ENCODE measurements at places on chromosomes 12 and 14.

DNA sequence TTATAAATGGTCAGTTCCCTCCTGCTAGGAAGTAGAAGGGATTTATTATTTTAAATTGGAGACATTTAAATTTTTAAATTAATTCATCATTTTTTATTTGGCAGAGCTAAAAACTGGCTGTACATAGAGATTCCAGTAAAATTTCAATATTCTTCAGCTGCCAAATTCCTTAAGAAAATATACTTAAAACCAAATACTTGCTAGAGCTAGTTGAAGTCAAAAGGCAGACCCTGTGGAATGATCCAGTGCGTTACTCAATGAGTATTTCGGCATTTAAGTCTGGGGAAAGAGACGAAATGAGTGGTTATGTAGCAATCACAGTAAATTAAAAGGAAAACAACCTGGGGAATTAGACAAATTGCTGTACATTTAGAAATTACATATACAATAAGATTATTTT is 1104.7 kb downstream of the SLC6A15 start:
- no peak for DNase-seq

DNA sequence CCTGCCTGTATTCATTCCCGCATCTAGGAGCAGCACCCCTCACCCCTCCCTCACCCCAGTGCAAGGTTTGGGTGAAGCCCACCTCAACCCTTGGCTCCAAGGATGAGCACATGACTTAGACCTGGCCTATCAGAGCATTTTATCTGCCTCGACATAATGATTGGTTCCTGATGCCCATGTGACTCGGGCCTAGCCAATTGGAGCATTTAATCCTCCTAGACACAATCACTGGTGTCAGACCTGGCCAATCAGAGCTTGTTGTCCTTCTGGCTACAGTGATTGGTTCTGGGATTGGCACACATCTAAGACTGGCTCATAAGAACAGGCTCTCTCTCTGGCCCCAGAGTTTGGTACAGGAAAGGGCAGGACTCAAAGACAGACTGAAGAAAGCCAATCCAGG is 73.1 kb upstream of the MYL2 start:
- no peak for DNase-seq

DNA sequence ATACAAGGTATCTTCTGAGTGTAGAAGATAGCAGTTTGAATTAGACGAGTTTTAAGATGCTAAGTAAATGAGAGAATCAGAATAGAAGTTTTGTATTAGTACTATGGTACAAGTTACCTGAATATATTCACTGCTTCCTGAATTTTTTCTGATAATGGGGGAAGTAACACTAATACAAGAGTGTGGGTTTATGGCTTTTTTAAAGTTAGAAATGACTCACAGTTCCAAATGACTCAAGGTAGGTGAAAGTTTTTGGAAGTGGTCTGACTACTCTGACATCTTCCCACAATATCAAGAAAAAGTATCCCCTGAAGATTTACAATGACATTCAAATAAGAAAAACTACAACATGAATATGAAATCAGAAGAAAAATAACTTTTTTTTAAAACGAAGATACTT is 123.7 kb upstream of the GARIN6 start:
- no peak for DNase-seq

DNA sequence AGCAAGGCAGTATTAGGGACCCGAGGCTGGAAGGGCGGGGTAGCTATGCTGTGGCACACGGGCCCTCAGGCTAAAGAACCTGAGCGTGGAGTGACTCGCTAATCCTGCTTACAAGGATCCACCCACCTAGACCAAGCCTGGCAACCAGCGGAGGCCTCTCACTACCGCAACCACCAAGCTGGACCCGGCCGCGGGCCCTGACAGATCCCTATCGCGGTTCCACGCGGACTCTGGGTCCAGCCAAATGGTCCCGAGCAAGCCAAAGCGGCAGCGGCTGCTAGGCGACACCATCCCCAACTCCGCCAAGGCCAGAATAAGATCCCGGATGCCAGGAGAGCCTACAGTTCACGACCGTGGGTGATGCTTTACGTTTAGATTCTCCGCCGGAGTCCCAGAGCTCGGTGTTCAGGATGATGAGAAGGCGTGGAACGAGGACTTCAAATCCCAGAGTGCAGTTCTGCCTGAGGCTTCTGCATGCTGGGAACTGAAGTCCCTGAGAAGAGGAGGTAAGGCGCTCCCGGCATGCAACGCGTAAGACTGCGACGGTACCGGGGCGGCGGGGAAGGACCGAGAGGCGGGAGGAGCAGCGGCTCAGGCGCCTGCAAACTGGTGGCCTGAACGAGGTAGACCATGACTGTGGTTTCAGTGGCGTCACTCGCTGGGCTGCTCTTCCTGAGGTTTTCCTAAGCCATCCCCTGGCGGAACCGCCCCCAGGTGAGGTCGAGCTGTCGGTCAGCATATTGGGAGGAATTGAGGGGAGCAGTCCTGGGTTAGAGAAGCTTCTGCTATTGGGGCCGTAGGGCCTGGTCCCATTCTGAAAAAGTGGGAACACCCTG is at the start of the genes CEP290 and TMTC3:
CEP290 (minus strand) TSS at position 315 of the 836 bp plus-strand sequence. CDS start 781 bp downstream, outside the sequence.
TMTC3 (plus strand) TSS at position 534 of the 836 bp plus-strand sequence. CDS start 6,009 bp downstream, outside the sequence.
- peak; percentile 76 for DNase-seq

DNA sequence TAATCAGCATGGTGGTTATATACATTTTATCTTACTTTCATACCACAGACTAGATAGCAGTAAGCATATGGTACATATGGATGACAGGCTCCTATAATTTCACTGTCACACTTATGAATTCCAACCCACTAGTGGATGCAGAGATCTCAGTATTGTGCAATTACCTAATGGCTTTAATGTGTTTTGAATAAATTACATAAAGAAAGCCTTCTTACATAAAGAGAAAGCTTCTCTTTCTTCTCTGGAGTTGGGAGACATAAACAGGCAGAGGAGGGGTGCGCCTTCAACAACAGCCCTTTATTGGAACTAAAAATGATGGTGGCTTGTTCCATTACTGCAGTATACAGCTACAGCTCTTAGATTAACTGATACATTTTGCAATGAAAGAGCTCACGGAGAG is 52.6 kb downstream of the SAV1 start:
- DNase-seq, result no peak

GRCh38 chr12:26116829-26117715 is 7.8 kb downstream of the BHLHE41 start:
- no peak for DNase-seq

DNA sequence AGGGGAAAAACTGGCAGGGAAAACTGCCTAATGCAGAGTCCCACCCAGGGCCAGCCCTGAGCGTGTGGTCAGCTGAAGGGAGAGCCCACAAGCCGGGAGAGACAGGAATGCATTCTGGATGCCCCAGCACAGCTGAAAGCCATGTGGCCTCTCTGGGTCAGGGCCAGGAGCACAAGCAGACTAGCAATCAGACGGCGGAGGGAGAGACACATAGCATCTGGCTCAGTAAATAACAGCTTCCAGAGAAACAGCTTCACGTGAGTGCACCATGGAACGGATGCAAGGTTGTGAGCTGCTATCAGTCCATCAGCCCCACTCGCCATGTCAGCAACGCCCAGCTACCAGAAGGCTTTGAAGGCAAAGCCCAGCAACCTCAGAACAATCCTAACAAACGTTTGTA is 28.2 kb upstream of the TMEM106C start:
- no peak for DNase-seq

DNA sequence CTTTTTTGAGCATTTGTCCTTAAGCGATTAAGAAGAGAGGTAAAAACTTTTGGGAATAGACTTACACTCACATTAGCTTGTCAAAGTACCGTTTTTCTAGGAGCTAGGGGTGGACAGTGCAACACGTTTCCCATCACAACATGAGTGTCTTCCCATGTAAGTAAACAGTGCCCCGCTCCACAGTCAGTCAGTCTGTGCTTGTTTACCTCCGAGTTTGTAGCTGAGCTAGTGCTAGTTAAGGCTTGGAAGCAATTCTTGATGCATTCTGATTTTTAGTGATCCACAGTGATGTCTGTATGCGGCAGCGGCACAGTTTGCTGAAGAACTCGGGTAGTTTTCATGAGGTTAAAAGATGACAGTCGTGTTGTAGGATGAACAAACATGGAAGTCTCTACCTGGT is 941 bp downstream of the ZDHHC17 start:
- no peak for DNase-seq

GRCh38 chr12:27790179-27790578 is 10.1 kb upstream of the MANSC4 start:
- no peak for DNase-seq

DNA sequence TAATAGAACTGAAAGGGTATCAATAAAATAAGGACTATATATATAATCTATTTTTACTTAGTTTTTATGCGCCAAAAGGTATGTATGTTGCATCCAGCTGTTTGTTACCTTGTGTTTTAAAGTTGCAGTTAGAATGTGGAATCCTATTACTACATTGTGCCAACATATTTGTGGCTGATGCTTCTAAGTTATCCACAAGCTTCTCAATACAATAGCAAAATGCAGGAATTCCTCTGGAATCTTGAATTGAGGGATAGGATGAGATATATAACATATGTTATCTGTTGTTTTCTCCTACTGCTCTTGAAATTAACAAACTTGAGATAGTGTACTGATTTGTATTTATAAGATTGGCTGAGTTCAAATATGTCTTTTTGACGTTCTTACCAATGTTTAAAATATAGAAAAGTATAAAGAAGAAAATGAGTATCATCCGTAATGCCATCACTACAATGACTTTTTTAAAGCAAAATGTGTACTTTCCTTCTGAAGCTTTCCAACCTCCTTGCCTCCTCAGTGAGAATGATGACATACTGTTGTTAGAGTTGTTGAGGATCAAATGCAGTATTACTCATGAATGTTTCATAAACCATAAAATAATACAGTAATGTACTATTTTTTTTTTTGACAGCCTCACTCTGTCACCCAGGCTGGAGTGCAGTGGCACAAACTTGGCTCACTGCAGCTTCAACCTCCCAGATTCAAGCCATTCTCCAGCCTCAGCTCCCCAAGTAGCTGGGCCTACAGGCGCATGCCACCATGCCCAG is 6.6 kb downstream of the RAP1B start:
- no peak for DNase-seq

DNA sequence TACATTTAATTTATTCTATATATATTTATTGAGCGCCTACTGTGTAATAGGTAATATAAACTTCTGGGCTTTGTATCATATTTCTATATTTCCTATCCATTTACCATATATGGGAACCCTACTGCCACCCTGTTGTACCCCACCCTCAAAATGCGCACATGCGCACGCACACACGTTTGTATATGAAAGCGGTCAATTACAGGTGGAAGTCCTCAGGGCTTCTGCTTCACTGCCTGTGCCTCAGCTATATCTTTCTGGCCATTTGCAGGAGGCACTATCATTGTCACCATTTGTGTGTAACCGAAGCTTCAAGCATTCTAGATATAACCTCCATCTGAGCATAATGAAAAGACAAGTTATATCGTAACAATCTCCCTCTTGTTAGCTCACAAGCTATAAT is 31.3 kb upstream of the KCNMB4 start:
- DNase-seq, result no peak

DNA sequence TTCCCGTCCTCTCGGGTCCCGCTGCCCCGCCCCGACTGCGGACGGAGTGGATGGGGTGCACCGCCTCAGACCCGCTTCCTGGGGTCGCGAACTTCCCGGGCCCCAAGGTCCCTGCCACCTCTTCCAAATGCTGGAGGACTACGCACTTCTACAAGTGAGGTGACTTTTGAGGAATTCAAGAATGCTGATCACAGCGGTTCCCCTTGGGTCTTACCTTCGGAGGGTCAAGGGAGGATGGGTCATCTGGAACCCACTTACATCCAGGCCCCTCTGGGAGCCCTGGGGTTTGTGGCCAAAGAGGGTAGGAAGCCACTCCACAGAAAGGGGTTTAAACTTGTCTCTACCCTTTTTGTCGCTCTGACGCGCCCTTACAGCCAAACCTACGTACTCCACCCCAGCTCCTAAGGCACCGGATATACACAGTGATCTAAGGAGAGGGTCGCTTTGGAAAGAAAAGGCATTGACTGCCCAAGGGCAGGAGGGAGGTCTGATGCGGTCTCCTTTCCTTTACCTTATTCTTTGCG is 532 bp upstream of the PRKD1 start:
- no peak for DNase-seq

- no peak for DNase-seq
These were observed 50.5 kb downstream of the LIMA1 start for GRCh38 chr12:50232771-50233209.

- DNase-seq, result no peak
These were observed 13.3 kb downstream of the MOAP1 start for GRCh38 chr14:93171376-93171775.

GRCh38 chr12:88925454-88925853 is 345.2 kb upstream of the KITLG start:
- no peak for DNase-seq

DNA sequence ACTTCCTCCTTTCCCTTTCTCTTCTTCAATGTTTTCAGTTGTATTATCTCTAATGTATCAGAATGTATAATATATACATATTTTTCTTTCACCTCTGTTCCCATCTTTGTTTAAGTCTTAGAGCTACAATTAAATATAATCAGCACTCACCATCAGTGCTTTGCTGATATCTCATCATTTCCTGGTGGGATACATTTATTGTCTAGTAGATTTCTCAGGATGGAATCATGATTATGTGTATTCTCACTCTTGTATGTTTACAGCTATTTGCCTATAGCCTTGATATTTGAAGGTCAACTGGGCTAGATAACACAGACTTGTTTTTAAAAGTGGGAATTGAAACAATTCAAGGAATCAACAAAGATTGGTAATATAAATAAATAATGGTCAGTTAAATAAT is 124.9 kb upstream of the EEA1 start:
- DNase-seq, result no peak

GRCh38 chr14:24774187-24774915 is 140.4 kb upstream of the GZMB start:
- no peak for DNase-seq

DNA sequence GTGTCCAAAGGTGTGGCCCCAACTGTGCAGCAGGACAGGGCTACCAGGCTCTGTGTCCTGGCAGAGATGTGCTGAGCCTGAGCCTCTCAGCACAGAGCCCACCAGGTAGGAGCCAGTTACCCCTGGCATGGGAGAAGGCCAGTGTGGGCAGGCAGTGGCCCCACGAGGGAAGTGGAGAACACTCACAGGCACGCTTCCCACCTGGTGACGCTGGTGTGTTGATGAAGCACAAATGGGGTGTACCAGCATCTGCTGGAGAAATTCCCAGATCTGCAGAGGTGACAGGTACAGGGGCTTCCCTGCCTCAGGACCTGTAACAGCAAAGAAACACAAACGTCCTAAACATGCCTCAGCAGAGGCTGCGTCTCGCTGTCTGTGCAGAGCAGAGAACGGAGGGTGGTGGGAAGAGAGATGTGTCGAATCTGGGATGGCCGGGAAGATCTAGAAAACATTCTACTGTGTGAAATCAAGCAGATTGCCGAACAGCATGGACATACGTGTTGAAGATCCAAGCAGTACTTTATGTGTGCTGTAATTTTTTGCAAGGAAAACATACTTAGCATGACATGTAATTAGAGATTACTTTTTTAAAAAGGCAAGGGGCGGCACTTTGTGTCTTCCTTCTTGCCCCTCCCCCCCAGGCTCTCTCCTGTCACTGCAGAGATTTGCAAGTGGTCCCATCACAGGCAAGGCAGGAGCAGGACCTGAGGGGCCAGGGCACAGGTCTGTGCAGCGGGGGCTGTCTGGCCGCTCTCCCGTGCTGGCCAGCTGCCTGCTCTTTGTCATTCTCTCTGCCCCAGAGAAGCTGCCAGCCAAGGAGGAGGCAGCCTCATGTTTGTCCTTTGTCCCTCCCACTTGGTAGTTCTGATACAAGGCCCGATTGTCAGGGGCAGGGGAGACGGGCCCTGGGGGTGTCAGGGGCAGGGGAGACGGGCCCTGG is 17.3 kb downstream of the HIP1R start:
- no peak for DNase-seq

Measured in stimulated activated CD4-positive, alpha-beta T cell treated with anti-CD3 and anti-CD28 coated beads, Interleukin-15, amount 100 ng/mL, for 1 hour (primary cell).